ENCODE measurements at places on chromosomes 2 and 18.
A peak's percentile ranks its signal among the peaks of the same experiment; 100 is the strongest.

DNA sequence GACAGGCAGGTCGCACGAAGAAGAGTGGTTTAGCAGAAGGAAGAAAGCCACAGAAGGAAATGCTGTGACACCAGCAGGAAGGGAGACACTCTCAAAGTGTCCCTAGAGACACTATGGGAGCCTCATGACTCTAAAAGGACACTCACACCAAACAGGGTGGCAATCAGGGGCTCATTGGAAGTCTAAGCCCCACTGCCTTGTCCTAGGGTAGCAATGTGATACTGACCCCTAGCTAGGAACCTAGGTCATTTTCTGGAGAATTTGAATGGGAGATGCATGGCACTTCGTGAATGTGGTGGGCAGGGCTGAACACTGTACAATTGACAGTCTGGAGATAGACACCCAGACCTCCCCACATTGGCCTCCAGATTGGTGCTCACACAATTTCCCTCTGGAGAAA is 385.0 kb downstream of the EIPR1 start:
- DNase-seq: no peak

DNA sequence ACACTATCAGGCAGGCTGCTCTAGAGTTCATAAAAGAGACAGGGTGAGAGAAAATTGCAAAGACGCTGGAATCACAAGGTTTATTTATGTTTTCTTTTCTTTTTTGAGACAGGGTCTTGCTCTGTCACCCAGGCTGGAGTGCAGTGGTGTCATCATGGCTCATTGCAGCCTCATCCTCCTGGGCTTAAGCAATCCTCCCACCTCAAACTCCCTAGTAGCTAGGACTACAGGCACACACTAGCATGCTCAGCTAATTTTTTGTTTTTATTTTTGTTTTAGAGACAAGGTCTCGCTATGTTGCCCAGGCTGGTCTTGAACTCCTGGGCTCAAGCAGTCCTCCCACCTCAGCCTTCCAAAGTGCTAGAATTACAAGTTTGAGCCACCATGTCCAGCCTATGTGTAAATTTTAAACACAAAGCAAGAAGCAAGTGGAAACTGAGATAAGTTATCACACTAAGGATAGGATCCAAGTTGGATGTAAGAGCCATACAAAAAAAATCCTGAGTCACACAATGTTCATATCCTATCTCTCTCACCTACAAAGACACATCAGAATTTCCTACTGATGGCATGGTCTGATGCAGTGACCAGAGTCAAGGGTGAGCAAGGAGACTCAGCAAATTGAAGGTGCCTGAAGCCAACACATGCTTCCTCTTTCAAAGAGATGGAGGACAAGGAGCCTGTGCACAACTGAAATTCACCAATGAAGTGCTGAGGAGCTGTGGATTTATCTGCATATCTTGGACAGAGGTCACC is 31.4 kb downstream of the MYL12B start:
- no peak for DNase-seq

DNA sequence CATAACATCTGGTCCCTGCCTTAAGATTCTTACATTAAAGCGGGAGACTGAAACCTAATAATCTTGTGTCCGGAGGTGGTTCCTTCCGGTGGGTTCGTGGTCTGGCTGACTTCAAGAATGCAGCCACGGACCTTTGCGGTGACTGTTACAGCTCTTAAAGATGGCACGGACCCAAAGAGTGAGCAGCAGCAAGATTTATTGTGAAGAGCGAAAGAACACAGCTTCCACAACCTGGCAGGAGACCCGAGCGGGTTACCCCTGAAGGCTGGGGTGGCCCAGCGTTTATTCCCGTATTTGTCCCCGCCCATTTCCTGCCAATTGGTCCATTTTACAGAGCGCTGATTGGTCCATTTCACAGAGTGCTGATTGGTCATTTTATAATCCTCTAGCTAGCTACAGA is 122.3 kb upstream of the SIX2 start:
- no peak for DNase-seq

DNA sequence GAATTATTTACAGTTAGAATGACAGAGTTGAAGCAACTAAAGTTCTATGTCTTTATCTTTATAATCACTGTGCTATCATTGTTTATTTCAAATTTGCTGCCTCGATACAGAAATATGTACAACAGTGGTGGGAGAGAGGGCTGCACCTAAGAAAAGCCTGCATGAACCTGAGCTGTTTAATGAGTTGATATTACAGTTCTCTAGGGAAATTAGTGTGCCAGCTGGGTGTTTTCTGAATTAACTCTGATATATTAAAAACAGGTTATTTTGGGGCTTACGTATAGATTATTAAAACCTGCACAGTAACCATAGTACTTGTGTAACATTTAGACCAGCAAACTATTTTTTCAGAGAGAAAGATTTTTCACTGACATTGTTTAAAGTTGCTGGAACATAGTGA is 750.5 kb upstream of the DDX18 start:
- no peak for DNase-seq

GRCh38 chr2:204715361-204715760 is 170.1 kb downstream of the PARD3B start:
- DNase-seq: no peak

DNA sequence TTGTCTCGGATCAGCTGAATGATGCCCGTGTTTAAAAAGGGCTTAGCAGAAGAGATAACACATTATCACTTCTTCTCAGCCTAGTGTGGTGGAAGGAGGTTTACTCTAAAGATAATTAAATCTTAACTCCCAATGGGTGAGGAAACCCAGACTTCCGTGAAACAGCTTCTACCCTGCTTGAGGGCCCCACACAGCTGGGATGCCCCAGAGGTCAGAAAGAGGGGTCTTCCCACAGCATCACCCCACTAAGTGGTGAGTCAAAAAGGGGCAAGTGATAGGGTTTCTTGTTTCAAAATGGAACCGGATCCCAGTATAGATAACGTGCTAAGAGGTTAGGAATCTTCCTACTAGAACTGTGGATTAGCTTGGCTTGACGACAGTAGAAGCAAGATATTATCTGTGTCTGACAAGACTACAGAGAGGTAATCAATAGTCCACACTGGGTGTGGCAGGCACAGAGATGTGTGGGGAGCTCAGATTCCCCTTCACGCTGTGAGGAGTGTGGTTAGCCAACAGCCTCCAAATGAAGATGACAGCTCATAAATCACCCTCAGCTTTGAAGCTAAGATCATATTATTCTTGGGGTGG is 129.6 kb upstream of the COPS8 start:
- no peak for DNase-seq

DNA sequence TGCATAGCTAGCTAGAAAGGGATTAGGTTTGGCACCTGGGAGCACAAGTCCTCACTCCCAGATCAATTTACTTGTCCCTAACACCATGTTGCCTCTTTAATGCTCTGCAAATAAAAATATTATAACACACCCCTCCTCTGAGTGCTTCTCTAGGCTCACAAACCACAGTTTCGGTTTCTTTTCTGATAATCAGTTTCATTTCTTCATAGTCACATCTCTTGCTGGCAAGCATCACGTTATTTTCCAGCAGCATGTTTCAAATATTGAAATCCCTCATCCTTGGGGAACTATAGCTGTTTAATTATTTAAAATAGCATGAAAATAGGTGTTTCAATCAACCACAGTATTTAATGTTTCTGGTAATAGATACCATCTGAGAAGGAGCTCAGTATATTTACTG is 13.9 kb upstream of the SMCHD1 start:
- DNase-seq: no peak

DNA sequence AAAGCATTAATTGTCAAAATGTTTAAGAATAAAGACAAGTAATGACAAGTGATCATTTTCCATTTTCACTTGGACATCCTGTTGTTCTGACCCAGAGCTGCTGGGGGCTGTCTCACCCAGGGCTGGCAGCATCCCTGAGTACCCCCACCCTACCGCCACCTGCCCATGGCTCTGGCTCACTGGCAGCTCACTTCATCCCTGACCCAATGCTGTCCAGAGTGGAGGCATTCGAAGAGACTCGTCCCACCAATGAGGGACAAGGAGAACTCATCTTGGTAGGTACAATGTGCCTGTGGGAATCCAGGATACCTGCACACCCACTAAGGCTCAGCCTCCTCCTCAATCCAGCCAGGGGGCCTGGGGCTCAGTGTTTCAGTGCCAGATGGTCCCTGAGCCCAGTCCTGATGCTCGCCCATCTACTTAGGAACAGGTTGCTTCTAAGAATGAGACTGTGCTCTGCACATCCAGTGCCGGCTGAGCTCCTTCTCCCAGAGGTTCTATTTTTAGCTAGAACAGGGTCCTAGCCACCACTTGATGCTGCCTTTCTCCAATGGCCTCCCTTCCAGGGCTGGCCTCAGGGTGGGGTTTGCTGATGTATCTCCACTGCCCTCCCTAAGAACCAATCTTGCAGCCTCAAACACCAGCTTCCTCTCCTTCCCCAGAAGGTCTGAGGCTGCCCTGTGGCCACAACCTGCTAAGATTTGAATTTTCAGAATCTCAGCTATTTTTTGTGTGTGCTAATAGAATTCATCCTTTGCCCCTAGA is 53.7 kb downstream of the ADD2 start:
- no peak for DNase-seq

- no peak for DNase-seq
Observed at GRCh38 chr2:48771241-48772014, 15.9 kb upstream of the LHCGR start.

DNA sequence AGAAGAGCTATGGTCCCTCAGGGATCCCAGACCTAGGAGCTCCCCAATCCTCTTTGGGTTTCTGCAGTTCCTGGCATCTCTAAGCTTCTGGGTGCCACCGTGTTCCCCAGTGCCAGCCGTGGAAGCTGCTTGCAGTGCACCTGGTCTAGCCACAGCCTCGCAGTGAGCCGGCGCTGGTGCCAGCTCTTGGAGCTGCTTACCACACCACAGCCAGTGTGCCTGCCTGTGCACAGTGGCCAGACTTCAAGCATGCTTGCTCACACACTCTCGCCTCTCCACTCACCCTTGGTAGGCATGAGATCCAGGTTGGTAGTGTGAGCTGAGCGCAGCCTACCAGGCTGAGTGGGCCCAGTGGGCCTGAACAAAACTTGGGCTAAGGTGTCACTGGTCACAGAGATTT is 971.9 kb downstream of the DCDC2C start:
- DNase-seq: no peak

DNA sequence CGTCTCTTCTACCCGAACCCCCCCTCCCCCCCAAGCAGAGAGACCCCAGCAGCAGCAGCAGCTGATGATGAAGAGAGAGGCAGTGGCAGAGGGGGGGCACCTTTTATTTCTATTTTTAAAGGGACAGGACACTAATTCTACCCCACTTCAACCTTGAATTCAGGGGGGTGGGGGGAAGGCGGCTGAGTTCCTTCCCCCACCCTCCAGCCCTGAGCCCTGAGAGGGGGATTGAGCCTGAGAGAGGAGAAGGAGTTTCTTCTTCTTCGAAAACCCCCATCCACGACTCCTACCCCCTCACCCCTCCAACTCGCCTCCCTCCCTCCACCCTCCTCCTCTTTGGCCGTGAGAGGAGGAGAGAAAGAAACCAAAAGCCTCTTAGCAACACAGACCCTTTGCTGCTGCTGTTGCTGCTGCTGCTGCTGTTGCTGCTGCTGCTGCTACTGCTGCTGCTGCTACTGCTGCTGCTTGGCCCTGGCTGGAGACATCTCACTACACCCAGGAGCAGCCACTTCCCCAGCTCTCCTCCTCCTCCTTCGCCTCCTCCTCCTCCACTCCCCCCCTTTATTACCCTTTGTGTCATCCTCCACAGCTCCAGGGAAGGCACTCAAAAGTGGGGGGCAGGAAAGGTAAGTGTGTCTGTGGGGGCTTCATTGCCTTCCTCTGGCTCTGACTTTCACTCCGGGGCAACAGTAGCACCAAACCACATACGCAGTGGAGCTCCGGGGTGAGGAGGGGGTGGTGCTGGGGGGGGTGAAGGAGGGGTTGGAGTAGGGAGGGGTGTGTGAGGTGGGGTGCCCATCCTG is at the start of gene MBD5:
Gene MBD5, plus strand, starts transcription at position 33 of the 803 bp plus-strand sequence.
- DNase-seq: peak; percentile 37

DNA sequence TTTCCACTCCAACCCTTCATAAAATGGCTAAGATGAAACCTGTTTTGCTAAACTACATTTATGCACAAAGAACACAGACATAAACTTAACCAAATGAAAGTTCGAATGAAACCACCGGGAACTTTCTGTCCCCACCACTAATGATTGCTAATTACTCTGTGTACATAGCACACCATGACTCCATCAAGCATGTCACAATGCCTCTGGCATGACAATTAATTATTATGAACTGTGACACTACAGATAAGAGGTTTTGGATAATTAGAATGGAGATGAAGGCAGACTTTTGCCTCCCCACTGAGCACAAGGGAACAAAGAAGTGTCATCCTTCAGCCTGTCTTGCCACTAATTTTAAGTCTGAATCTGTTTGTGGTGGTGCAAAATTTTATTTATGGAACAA is 1.5 kb downstream of the DAPL1 start:
- DNase-seq: no peak

- DNase-seq: no peak
Observed at GRCh38 chr2:189350540-189351209, 90.6 kb upstream of the WDR75 start.

DNA sequence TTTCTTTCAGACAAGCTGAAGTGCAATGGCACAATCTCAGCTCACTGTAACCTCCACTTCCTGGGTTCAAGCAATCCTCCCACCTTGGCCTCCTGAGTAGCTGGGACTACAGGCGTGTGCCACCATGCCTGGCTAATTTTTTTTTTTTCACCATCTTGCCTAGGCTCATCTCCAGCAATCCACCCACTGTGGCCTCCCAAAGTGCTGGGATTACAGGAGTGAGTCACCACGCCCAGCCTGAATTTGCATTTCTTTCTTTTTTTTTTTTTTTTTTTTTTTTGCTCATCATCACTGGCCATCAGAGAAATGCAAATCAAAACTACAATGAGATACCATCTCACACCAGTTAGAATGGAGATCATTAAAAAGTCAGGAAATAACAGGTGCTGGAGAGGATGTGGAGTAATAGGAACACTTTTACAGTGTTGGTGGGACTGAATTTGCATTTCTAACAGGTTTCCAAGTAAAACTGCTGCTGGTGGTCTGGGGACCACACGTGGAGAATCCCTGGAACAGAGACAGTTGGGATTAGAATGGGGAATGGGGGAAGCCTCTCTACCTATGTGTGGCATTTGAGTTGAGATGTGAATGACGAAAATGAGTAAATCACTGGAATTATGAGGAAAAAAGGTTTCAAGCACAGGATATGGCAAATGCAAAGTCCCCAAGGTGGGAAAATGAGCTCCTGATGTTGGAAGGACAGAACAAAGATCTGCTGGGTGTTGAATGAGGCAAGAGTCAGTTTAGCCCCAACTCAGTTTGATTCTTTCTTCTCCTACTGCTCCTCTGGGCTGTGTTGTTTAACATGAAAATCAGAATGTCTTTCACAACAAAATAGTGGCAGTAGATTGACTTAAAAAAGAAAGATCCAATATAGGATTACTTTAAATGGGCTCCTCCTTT is 88.8 kb upstream of the MAP4K4 start:
- DNase-seq: no peak

GRCh38 chr2:149808556-149808955 is 221.0 kb upstream of the MMADHC start:
- DNase-seq: no peak

Data from PC-9 (cell line).